ENCODE measurements at places on chromosomes 6 and 20.

- no peak for DNase-seq
These were observed 5.5 kb downstream of the FOXS1 start for GRCh38 chr20:31839782-31840487.

- DNase-seq = no peak
These were observed 16.2 kb downstream of the HLA-DPB1 start for GRCh38 chr6:33091957-33092356.

GRCh38 chr6:119255492-119255891 lies 94.1 kb downstream of the MAN1A1 start:
- no peak for DNase-seq

DNA sequence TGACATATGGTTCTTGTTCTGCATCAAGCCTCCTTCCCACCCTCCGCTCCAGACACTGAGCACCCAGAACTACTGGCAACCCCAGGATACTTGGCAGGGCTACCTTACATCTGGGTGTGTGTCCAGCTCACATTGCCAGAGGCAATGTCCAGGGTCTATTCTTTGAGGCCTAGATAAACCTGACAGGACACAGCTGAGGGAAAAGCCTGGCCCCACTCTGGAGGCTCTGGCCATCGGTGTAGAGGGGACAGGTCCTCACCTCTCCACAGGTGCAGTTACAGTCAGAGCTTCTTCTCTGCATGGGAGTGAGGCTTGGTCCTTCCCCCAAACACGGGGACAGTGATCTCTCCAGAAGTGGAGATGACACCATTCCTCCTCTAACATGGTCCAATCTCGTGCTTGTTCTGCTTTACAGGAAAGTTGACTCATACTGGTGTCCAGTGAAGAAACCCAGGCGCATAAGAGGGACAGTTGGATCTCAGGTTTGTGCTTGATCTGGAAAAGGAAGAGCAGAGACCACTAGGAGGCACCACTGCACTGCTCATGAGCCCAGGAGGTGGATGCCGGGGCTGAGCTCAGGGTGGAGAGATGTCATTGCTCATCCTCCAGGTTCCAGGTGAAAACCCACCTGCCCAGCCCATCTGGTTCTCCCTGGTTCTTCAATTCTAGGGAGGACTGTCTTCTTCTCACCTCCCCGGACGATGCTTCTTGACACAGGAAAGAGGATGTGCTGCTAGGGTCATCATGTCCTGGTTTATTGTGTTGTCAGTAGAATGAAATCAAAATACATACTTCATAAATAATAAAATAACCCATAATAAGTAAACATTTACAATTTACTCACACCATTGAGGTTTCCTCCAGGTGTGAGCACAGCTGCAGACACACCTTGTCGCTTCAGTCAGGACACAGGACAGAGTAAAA lies 14.7 kb downstream of the HLA-F start:
- no peak for DNase-seq

- DNase-seq = no peak
These were observed 100.8 kb downstream of the GRM4 start for GRCh38 chr6:34044945-34045595.

DNA sequence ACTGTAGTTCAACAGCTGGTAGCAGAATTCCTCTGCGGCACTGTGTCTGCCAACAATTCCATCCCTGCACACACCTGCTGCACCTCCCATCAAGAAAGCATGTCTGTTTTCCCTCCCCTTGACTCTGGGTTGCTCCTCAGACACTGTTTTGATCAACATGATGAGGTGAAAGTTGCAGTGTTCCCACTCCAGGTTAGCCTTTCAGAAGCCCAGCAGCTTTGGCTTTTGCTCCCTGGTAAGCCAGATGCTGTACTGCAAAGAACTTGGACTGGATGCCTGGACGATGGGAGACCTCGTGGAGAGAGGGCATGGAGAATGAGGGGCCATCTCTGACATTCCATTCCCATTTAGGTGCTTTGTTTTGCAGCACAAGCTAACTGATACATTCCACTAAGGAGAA lies 79.1 kb upstream of the MAFB start:
- no peak for DNase-seq

DNA sequence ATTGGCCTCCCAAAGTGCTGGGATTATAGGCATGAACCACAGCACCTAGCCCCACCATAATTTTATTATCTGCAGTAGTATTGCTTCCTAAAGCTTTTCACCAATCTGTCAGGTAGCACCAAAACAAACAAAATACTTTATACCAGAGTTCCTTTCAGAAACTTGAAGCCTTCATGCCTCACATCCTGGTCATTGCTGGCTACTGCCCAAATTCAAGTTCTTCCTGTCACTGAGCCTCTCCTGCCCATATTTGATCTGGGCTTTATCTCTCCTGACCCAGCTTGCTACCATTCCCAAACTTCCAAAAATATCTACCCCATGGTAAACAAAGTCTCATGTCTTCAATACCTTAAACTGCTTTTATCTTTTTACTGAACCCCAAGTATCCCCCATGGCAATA lies 34.9 kb upstream of the DST start:
- DNase-seq = no peak

DNA sequence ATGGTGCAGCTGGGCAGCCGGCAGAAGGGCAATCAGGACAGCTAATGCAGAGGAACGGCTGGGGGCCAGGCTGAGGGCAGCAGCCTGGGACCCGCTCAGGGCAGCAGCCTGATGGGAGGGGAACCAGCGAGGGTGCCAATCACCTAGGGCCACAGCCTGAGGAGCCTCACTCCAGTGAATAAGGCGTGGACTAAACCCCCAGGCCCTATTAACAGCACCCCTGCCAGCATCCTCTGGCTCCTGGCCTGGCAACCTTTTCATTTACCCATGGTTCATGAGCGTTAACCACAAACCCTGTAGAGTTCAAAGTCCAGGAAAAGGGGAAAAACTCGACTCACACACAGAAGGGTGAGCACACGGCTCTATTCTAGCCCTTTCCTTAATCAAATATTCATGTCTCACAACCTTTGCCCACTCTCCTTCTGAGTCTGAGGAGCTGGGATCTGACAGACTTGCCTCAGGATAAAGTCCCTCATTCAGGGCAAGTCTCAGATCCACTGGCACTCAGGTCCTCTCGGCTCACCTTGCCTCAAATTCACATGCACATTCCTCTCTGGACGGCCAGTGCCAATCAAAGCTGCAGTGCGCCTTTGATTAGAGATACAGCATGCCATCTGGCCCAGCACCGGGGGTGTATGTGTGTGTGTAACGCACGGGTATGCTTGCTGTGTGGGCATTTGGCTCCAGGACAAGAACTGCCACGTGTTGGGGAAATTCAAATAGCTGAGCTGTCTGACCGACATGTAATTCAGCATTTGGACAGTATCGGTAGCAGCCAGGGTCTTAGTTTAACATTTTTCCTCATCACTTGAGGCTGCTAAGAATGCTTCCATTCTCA lies 86.9 kb upstream of the TRAF3IP2 start:
- DNase-seq = no peak

DNA sequence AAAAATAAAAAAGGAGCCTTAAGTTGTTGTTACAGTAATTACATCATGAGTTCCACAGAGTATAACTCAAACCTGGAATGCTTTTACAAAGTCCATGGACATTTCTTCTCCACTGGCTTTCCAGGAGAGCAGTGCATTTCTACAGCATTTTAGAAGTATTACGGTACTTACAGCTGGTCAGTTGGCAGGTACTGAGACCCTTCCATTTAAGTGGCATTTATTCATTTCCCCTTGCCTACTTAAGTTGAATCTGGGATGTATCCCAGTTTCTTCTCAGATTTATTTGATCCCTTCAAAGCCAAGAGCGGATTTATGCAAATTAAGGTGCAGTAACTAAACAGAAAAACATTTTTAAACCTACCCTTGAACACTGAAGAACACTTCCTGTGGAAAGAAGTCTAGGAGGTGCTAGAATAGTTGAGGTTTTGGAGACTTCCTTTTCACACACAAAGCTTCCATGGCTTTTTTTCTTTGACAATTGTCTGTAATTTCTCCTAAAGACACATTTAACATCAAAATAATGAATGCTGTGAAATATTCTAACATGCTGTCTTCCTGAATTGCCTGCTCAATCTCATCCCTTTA lies 3.4 kb downstream of the PRDM13 start:
- DNase-seq = peak; percentile 52

GRCh38 chr6:168060521-168060931 lies 18.5 kb downstream of the FRMD1 start:
- DNase-seq = no peak

- DNase-seq = no peak
These were observed 218.1 kb upstream of the GJE1 start for GRCh38 chr6:141914646-141915045.

GRCh38 chr6:52475307-52475706 lies 55.2 kb downstream of the EFHC1 start:
- no peak for DNase-seq

DNA sequence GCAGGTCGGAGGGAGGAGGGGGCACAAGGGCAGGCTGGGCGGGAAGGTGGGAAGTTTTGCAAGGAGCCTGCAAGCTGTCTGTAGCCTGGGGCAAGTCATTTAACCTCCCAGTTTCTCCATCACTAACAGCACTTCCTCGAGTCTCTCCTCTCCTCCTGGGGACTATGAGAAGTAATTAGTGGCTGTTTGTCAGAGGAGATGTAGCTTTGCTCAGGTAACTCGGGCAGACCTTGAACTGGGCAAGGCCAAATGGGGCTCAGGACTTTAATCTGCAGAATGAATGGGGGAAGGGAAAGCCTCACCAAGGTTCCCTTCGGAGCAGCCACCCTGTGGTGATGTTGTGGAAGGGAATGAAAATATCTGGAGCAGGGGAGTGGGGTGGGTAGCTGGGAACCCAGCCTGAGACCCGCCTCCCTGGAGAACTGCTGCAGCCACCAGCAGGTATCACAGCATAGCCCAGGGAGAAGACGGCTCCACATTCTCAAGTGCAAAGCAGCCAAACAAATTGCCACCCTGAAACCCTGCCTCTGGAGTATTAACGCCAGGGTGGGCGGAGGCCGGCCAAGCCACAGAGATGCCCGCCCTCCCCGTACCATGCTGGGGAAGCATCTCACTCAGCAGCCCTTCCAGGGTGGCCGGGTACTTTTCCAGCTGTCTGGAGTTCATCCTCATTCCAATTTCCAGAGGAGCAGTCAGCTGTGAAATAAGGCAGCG lies 6.1 kb upstream of the LEMD2 start:
- no peak for DNase-seq

- no peak for DNase-seq
These were observed 29.4 kb upstream of the RNF8 start for GRCh38 chr6:37324131-37325033.

GRCh38 chr6:85975957-85976356 lies 333.3 kb upstream of the SYNCRIP start:
- DNase-seq = no peak

GRCh38 chr6:23027281-23027680 lies 457.9 kb downstream of the HDGFL1 start:
- no peak for DNase-seq

DNA sequence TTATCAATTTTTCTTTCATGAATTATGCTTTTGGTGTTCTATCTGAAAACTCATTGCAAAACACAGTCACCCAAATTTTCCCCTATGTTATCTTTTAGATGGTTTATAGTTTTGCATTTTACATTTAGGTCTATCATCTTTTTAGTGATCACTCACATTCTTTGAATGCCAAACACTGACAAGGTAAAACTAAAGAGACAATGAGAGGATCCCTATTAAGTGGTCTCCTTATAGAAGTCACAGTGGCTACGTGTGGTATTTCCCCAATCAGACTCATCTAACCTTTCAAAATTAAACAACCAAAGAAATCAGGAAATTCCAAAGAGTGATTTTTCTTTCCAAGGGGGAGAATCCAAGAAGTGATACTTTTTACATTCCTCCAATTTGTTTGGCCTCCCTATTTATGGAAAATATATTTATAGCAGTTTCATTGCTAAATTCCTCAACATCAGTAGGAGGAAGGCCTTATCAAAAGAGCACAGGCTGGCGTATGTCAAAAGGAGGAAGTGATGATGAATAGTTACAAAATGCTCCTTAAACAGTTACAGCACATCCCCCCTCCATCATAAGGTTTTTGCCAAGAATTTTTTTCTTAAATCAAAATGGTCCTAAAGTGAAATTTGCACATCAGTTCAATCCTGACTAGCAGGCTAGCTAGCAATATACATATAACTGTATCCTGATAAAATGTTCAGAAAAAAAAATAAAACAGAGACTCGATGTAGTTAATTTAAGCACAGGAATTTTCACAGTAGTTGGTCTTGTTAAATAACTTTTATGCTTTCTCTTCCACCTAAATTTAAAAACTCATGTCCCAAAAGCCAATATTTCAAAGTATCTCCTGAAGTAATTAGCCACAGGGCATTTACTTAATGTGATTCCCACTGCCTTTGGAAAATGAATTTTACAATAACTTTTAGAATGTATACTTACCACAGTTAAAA lies 76.2 kb upstream of the IPCEF1 start:
- DNase-seq = peak; percentile 92

GRCh38 chr6:37696220-37696840 lies 1.4 kb downstream of the MDGA1 start:
- DNase-seq = no peak

- no peak for DNase-seq
These were observed 19.6 kb downstream of the ANGPT4 start for GRCh38 chr20:896501-897025.

DNA sequence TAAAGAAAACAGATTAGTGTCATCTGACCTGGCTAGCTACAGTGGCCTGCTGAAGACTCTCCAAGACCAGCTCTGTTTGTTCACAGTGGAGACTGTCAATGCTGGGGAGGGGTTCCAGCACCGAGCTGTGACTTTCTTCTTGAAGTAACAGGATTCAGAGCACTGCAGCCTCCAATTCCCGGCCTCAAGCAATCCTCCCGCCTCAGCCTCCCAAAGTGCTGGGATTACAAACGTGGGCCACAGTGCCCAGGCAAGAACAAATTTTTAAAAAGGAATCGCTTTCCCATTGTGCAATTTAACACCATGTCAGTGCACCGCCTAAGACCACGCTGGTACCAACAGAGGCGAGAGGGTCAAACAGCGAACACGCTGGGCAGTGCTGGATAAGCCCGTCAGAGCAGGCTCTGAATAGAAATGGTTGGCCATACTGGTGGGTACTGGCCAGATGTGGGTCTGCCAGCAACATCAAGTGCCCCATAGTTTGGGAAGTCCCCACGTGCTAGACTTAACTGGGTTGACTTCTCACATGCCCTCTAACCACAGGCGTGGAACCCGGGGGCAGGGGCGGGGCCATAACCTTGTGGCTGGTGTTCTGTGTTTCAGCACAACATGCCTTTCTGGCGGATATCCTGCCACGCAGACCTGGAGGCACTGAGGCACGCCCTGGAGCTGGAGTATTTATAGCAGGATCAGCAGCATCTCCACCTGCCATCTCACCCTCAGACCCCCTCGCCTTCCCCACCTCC lies 168.9 kb downstream of the ZMYND8 start:
- no peak for DNase-seq

- peak; percentile 68 for DNase-seq
These were observed 76.7 kb downstream of the PREX1 start for GRCh38 chr20:48750941-48751635.

GRCh38 chr6:8743170-8743745 lies 307.9 kb upstream of the SLC35B3 start:
- no peak for DNase-seq
